Mesothelial cell of epicardium (in vitro differentiated cells): ENCODE measurements at places on chromosomes 2 and 18.
A peak's percentile ranks its signal among the peaks of the same experiment; 100 is the strongest.

GRCh38 chr2:20604951-20605381 is 45.9 kb downstream of the HS1BP3 start:
- peak overlapping the region; percentile 70 for H3K27ac ChIP-seq
- no peaks in the 10 kb centered on the region for H3K27me3 ChIP-seq
- H3K36me3 ChIP-seq = peaks cover 7% of the 10 kb centered on the region
- no peak overlapping the region for H3K4me3 ChIP-seq
- H3K4me1 ChIP-seq = peaks cover 16% of the 10 kb centered on the region

GRCh38 chr18:48446582-48447225 is 37.5 kb upstream of the ZBTB7C start:
- H3K36me3 ChIP-seq = no peaks in the 10 kb centered on the region
- H3K27me3 ChIP-seq = peaks cover 46% of the 10 kb centered on the region
- peaks cover 15% of the 10 kb centered on the region for H3K4me1 ChIP-seq
- no peak overlapping the region for H3K4me3 ChIP-seq

GRCh38 chr2:159243529-159243928 is 43.0 kb downstream of the WDSUB1 start:
- no peak for DNase-seq
- H3K4me3 ChIP-seq = no peak overlapping the region
- H3K36me3 ChIP-seq = peaks cover 71% of the 10 kb centered on the region
- peaks cover 6% of the 10 kb centered on the region for H3K4me1 ChIP-seq
- H3K27me3 ChIP-seq = no peaks in the 10 kb centered on the region

GRCh38 chr2:165016772-165017411 is 61.6 kb upstream of the SLC38A11 start:
- DNase-seq = no peak
- no peak overlapping the region for H3K27ac ChIP-seq
- no peaks in the 10 kb centered on the region for H3K4me1 ChIP-seq
- H3K27me3 ChIP-seq = peaks cover 6% of the 10 kb centered on the region

- H3K4me1 ChIP-seq = peaks cover 4% of the 10 kb centered on the region
- DNase-seq = no peak
- peaks cover 14% of the 10 kb centered on the region for H3K36me3 ChIP-seq
- no peak overlapping the region for H3K27ac ChIP-seq
- H3K4me3 ChIP-seq = no peak overlapping the region
- no peaks in the 10 kb centered on the region for H3K27me3 ChIP-seq
Measured at GRCh38 chr18:8882632-8883408, 177.5 kb downstream of the MTCL1 start.

GRCh38 chr18:6764382-6764781 is 34.9 kb downstream of the ARHGAP28 start:
- H3K27me3 ChIP-seq = no peaks in the 10 kb centered on the region
- H3K4me1 ChIP-seq = peaks cover 65% of the 10 kb centered on the region
- H3K27ac ChIP-seq = peak overlapping the region; percentile 94
- H3K36me3 ChIP-seq = peaks cover 28% of the 10 kb centered on the region
- no peak for DNase-seq
- H3K4me3 ChIP-seq = no peak overlapping the region

GRCh38 chr2:102313025-102313424 is 1.7 kb downstream of the IL1RL1 start:
- H3K4me1 ChIP-seq = no peaks in the 10 kb centered on the region
- H3K27ac ChIP-seq = no peak overlapping the region
- H3K36me3 ChIP-seq = no peaks in the 10 kb centered on the region
- H3K4me3 ChIP-seq = no peak overlapping the region
- DNase-seq = no peak

GRCh38 chr2:180411661-180412060 is 404.6 kb upstream of the CWC22 start:
- H3K4me1 ChIP-seq = peaks cover 11% of the 10 kb centered on the region
- H3K4me3 ChIP-seq = no peak overlapping the region
- H3K27ac ChIP-seq = no peak overlapping the region
- H3K36me3 ChIP-seq = no peaks in the 10 kb centered on the region

- H3K27me3 ChIP-seq = no peaks in the 10 kb centered on the region
- no peaks in the 10 kb centered on the region for H3K36me3 ChIP-seq
- H3K27ac ChIP-seq = no peak overlapping the region
- no peaks in the 10 kb centered on the region for H3K4me1 ChIP-seq
- DNase-seq = no peak
Measured at GRCh38 chr18:28884304-28884703, 707.4 kb upstream of the CDH2 start.

GRCh38 chr2:24898122-24899109 is 21.6 kb downstream of the ADCY3 start:
- H3K27ac ChIP-seq = no peak overlapping the region
- peaks cover 44% of the 10 kb centered on the region for H3K36me3 ChIP-seq
- DNase-seq = no peak
- H3K4me3 ChIP-seq = no peak overlapping the region
- H3K4me1 ChIP-seq = no peaks in the 10 kb centered on the region
- no peaks in the 10 kb centered on the region for H3K27me3 ChIP-seq

DNA sequence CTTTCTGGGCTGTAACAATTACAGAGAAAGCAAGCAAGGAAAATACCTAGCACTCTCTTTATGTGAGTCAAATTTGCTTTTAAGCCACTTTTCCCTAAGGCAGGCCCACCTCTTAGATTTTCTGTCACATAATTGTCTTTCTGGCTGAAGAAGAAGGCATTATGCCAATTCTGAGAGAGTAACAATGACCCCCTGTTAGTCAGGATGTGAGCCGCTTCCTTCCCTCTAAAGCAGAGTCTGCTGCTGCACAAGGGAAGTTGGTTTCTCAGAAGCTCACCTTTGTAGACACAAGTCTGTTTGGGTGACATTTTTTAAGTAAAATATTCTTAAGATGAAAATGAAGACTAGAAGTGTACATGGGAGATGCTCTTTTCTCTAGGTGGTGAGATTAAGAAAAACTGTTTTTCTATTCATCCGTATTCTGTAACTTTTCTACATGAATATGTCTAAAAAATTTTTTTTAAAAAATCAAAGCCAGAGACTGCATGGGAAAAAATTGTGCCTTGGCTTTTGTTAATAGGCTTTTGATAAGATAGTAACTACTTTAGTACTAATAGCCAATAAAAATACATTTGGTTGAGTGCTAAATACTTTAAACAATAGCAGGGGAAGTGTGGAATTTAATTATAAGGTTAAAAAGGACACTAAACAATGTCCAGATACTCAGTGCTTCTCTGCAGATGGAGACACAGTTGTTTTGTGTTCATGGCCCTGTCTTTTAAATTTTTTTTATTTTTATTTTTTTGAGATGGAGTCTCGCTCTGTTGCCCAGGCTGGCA is 33.4 kb upstream of the VPS54 start:
- DNase-seq = no peak
- H3K27me3 ChIP-seq = no peaks in the 10 kb centered on the region
- H3K4me1 ChIP-seq = peaks cover 37% of the 10 kb centered on the region
- H3K27ac ChIP-seq = no peak overlapping the region

- no peak for DNase-seq
- H3K36me3 ChIP-seq = no peaks in the 10 kb centered on the region
- H3K27me3 ChIP-seq = no peaks in the 10 kb centered on the region
- H3K4me3 ChIP-seq = no peak overlapping the region
- H3K4me1 ChIP-seq = no peaks in the 10 kb centered on the region
Measured at GRCh38 chr18:77560341-77560992, 310.8 kb downstream of the GALR1 start.

DNA sequence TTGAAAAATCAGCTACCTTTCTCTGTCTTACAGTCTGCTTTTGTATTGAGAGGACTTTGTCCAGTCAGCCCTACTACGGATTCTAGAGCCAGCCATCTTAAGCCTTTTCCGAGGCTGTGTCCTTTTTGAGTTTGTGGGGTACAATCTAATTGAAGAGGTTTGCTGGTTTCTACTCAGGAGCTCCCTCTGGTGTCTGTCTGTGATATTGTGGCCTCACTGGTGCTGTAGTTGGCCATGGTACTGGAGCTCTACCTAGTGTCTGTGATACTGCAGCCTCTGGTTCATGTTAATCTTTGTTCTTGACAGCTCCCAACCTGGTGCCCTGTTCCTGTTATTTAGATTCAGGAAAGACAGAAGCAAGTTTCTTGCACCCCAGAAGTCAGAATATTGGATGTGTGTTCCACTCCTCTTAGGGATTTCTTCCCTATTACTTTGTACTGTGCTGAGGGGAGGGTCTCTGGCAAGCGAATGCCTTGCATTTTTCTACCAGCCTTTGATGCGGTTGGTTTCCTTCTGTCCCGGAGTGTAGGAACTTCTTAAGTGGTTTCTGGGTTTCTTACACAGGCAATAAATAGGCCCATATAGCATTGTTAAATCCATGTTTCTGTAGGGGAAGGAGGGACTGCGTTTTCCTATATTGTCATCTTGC is 78.5 kb downstream of the ACSL3 start:
- H3K27me3 ChIP-seq = no peaks in the 10 kb centered on the region
- peaks cover 15% of the 10 kb centered on the region for H3K4me1 ChIP-seq
- no peak overlapping the region for H3K4me3 ChIP-seq
- no peak overlapping the region for H3K27ac ChIP-seq
- DNase-seq = no peak
- H3K36me3 ChIP-seq = peaks cover 45% of the 10 kb centered on the region

GRCh38 chr2:30932870-30933269 is 125.6 kb upstream of the CAPN13 start:
- no peak overlapping the region for H3K27ac ChIP-seq
- DNase-seq = no peak
- H3K4me1 ChIP-seq = no peaks in the 10 kb centered on the region
- H3K4me3 ChIP-seq = no peak overlapping the region

DNA sequence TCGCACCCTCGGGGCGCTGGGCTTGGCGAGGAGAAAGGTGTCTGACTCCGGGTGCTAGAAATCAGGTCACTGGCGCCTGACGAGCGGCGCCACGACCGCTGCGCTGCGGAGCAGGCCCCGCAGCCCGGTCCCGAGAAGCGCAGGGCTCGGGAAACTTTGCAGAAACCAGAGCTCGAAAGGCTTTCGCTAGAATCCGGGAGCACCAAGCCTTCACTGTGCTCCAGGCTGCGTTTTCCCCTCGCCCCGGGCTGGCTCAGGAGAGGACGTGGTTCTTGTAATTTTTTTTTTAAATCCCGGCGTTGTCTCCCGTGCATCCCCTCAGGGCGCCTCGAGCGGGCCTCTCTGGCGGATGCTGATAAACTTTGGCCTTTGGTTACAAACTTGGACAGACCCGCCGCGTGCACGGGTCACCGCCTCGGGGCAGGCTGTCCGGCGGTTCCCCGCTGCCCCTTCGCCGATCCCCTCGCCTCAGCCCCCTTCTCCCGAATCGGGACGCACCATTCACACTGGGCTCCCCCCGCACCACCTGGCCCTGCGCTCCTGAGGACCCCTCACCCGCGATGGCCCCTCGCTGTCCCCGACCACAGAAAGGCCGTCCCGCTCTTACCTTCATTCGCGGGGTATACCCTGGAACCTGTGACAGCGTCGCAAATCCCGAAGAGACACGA is 419 bp downstream of the EPHA4 start:
- H3K36me3 ChIP-seq = no peaks in the 10 kb centered on the region
- peak; percentile 62 for DNase-seq
- peaks cover 52% of the 10 kb centered on the region for H3K27me3 ChIP-seq
- H3K27ac ChIP-seq = peak overlapping the region; percentile 87
- peak overlapping the region; percentile 93 for H3K4me3 ChIP-seq

GRCh38 chr2:26480566-26481423 is 2.9 kb upstream of the OTOF start:
- no peak overlapping the region for H3K4me3 ChIP-seq
- H3K36me3 ChIP-seq = no peaks in the 10 kb centered on the region
- peaks cover 4% of the 10 kb centered on the region for H3K27me3 ChIP-seq
- no peak for DNase-seq
- no peak overlapping the region for H3K27ac ChIP-seq

- H3K27ac ChIP-seq = no peak overlapping the region
- no peak overlapping the region for H3K4me3 ChIP-seq
- H3K4me1 ChIP-seq = no peaks in the 10 kb centered on the region
- peaks cover 16% of the 10 kb centered on the region for H3K36me3 ChIP-seq
Measured at GRCh38 chr2:51612387-51612786, 580.5 kb upstream of the NRXN1 start.

DNA sequence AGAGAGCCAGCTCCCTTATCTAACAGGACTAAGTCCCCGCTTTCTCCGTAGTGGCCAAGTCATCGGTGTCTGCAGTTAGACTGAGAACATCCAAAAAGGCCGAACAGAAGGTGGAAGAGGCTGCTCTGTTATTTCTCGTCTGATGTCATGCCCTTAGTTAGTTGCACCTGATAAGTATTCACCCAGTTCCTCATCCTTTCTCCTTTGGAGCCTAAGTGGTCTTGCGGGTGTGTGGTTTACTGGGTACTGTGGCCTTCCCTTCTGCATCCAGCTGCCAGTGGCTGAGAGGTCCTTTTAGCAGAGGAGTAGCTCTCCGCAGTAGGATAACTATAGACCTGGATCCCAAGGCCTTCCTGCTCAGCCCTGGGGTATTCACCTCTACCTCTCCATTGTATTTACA is 211.6 kb downstream of the BCL2 start:
- no peaks in the 10 kb centered on the region for H3K27me3 ChIP-seq
- H3K36me3 ChIP-seq = no peaks in the 10 kb centered on the region
- DNase-seq = no peak
- peaks cover 28% of the 10 kb centered on the region for H3K4me1 ChIP-seq

GRCh38 chr2:40101131-40101575 is 322.1 kb upstream of the THUMPD2 start:
- peaks cover 22% of the 10 kb centered on the region for H3K4me1 ChIP-seq
- DNase-seq = no peak
- no peaks in the 10 kb centered on the region for H3K27me3 ChIP-seq

- peaks cover 13% of the 10 kb centered on the region for H3K4me1 ChIP-seq
- DNase-seq = no peak
- H3K27ac ChIP-seq = peak overlapping the region; percentile 10
- H3K36me3 ChIP-seq = peaks cover 9% of the 10 kb centered on the region
Measured at GRCh38 chr2:43018179-43019024, 208.0 kb downstream of the ZFP36L2 start.

DNA sequence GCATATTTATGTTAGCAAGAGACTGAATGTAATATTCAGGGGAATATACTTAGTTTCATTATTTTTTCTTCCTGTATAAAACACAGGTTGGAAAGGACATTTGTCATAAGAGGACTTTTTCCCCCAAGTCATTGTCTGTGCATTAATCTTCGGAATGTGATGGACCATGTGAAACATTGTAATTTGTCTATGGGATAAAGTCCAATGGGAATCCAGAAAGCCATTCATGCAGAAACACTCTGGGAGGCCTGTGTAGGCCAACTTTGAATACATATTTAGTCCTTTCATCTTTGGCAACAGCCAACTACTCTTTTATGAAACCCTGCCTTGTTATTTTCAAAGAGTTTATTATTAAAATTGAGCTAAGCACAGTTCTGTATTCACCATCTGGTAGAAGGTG is 386.4 kb downstream of the PIK3C3 start:
- peaks cover 7% of the 10 kb centered on the region for H3K36me3 ChIP-seq
- H3K4me3 ChIP-seq = no peak overlapping the region

GRCh38 chr2:176140513-176141317 is 10.6 kb upstream of the HOXD4 start:
- H3K27ac ChIP-seq = no peak overlapping the region
- H3K4me3 ChIP-seq = peak overlapping the region; percentile 60
- H3K4me1 ChIP-seq = peaks cover 2% of the 10 kb centered on the region
- peaks cover 3% of the 10 kb centered on the region for H3K36me3 ChIP-seq
- DNase-seq = peak; percentile 77
- H3K27me3 ChIP-seq = peaks cover 95% of the 10 kb centered on the region

GRCh38 chr2:157790780-157791179 is 85.3 kb downstream of the ACVR1 start:
- no peak overlapping the region for H3K4me3 ChIP-seq
- no peaks in the 10 kb centered on the region for H3K36me3 ChIP-seq
- no peaks in the 10 kb centered on the region for H3K27me3 ChIP-seq
- H3K27ac ChIP-seq = no peak overlapping the region
- DNase-seq = no peak
- H3K4me1 ChIP-seq = peaks cover 4% of the 10 kb centered on the region

- peaks cover 39% of the 10 kb centered on the region for H3K4me1 ChIP-seq
- no peaks in the 10 kb centered on the region for H3K27me3 ChIP-seq
- no peak overlapping the region for H3K4me3 ChIP-seq
- peaks cover 5% of the 10 kb centered on the region for H3K36me3 ChIP-seq
- peak overlapping the region; percentile 85 for H3K27ac ChIP-seq
Measured at GRCh38 chr2:188664951-188665595, 309.1 kb upstream of the COL3A1 start.
